Activated naive CD4-positive, alpha-beta T cell (primary cell): ENCODE measurements at places on chromosomes 13 and 19.
A peak's percentile ranks its signal among the peaks of the same experiment; 100 is the strongest.

DNA sequence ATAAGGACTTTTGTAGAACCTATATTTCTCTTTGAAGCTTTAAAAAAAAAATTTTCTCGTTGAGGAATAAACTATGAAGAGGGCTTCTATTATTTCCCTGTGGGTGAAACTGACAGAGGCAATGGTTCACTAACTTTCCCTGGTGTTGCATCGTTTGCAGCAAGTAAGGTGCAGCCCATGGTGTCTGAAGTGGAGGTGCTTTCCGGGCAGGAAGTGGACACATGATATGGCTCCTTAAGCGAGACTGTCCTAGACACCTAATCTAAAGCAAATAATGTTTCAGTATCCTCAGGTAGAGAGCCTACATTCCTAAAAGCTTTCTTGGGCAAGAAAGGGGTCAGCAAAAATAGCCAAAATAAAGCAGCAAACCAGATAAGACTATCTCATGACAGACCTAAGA lies 437.6 kb upstream of the ARGLU1 start:
- DNase-seq = no peak

GRCh38 chr13:107185889-107186288 lies 618.0 kb upstream of the ARGLU1 start:
- DNase-seq = no peak

- no peak for DNase-seq
Measured at GRCh38 chr13:100490692-100491091, 97.9 kb downstream of the GGACT start.

- no peak for DNase-seq
Measured at GRCh38 chr19:32566246-32566830, 14.7 kb upstream of the PDCD5 start.

- DNase-seq = no peak
Measured at GRCh38 chr13:37481011-37481884, 117.3 kb downstream of the POSTN start.

DNA sequence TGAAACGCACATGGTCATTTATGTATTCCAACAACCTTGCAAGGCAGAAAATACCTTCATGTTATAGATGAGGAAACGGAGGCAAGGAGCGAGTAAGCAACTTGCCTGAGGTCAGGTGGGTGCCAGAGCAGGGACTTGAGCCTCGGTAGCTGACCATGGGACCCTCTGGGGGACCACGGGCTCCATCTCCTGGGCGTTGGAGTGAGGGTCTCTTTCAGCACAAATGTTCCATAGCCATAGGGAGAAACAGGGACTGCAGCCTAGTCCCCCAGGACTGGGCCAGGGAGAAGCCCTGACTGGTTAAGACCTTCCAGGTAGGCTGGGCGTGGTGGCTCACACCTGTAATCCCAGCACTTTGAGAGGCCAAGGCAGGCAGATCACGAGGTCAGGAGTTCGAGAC lies 38.4 kb upstream of the ADGRE5 start:
- DNase-seq = no peak

DNA sequence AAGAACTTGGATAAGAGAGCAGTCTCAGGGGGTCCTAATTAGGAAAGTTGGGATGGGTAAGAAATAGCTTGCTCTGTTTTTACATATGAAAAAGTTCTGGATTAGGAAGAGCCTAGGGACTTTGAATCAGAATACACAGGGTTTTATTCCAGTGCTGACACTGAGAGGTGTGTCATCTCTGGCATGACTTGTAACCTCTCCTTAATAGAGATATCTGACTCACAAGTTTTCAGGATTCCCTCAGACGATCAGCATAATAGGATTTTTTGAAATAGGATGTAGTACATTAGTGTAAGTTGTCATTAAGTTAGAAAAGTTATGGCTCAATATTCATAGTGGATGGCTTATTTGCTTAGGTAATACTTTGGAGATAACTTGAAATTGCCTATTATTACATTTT lies 555.2 kb upstream of the MIR17HG start:
- no peak for DNase-seq

DNA sequence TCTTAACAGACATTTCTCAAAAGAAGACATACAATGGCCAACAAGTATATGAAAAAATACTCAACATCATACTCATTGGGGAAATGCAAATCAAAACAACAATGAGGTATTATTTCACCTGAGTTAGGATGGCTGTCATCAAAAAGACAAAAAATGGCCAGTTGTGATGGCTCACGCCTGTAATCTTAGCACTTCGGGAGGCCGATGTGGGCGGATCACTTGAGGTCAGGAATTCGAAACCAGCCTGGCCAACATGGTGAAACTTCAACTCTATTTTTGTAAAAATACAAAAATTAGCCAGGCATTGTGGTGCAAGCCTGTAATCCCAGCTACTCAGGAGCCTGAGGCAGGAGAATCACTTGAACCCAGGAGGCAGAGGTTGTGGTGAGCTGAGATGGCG lies 22.0 kb downstream of the CEACAM16 start:
- DNase-seq = no peak

DNA sequence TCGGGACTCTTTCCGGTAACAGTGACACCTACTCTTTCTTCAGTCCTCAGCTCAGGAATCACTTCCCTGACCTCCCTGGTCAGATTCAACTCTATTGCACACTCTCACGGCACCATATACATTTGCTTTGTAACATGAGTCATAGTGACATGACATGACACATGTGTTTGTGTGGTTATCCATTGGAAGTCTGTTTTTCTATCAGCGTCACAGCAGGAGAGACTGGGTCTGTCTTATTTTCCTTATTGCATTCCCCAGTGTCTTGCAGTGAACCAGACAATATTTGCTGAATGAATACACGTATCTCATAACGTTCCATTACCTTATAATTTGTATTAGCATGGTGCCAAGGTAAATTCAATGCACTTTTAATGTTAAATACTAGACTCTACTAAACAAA lies 102.0 kb downstream of the DCLK1 start:
- DNase-seq = no peak

GRCh38 chr19:42268142-42268703 lies 829 bp upstream of the CIC start:
- DNase-seq = peak; percentile 90
